Activated CD8-positive, alpha-beta T cell treated with anti-CD3 and anti-CD28 coated beads, Interleukin-2, amount 10 ng/mL, durations not matched to agents 7 days and 5 days (primary cell): ENCODE measurements at places on chromosomes 13 and 19.

DNA sequence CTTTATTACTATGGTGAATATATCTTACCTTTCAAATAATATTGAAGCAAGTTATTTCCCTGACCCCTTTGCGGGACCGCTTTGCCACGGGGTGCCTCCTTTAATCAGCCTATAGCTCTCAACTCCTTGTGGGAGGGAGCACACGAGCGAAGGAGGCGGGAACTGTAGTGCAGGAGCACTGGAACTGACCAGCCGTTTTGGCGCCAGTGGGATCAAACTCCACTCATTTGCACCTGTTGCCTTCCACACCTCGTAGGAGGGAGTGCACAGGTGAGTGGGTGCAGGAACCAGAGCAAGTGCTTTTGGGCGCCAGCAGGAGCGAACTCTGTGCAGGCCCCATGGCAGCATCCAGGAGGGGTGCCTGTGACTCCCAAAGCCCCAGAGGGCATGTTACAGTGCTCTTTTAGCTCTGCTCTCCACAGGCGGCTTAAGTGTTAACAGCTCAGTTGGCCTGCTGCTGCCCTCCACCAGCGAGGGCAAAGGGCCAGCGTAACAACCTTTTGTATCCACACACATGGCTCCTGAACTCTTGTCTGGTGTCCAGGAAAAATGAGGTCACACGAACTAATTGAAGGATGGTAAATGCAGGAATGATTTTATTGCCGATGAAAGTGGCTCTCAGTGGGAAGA lies 206.9 kb downstream of the GGACT start:
- DNase-seq = no peak

DNA sequence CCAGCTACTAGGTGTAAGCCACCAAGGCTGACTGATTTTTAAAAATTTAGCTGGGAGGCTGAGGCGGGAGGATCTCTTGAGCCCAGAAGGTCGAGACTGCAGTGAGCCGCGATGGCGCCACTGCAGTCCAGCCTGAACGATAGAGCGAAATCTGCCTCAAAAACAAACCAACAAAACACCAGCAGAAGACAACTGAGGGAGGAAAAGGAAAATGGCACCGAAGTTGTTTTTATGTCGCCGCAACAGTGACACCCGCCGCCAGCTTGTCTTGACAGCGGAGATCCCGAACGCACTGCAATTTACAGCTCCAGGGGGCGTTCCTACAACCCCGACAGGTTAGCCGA lies 298 bp upstream of the FAM98C start:
- DNase-seq = no peak

GRCh38 chr13:102097708-102098107 lies 304.1 kb downstream of the FGF14 start:
- DNase-seq = no peak

- DNase-seq = no peak
Measured at GRCh38 chr13:47457626-47458025, 543.4 kb downstream of the SUCLA2 start.

DNA sequence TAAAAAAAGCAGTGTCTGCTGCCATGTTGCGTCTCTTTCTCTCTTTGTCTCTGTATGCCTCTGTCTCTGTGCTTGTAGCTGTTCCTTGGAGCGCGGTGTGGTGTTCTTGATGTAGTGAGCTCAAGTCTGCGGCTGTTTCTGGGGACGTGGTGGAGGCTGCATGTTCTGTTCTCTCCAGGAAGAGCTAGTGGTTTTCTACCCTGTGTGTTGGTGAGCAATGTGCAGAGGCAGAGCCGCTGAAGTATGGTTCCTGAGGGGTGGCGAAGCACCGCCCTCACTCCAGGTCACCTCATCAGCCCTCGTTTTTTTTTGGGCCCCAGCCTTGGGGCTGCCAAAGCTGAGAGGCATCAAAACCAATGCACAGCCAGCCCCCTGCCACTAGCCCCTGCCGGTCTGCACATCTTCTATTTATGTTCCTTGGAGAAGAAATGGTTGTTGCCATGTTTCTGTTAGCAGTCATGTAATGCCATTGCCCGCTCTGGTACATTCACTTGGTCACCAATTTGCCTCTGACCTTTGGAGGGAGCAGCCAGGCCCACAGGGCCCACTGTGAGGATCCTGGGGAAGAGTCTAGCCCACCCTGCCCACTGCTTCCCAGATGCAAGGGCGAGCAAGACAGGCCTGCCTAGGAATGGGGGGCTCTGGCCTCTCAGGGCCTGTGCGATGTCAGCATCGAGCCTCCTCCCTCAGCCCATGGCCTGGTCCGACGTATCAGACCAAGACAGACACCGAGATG lies 7.2 kb downstream of the HNRNPL start:
- peak; percentile 89 for DNase-seq

DNA sequence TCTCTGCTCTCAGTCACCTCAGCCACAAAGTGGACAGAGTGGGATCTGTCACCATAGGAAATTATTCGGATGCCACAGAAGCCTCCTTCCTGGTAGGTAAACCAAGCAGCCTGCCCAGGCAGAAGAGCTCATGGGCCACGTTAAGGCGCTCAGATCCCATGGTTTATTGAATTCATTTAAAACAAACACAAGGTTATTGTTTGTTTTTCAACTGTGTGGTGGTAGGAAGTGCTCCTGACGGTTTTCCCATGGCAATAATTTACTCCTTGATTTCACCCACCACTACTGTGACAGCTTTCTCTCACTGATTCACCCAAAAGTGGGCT lies 14.4 kb downstream of the BCAM start:
- DNase-seq = no peak

DNA sequence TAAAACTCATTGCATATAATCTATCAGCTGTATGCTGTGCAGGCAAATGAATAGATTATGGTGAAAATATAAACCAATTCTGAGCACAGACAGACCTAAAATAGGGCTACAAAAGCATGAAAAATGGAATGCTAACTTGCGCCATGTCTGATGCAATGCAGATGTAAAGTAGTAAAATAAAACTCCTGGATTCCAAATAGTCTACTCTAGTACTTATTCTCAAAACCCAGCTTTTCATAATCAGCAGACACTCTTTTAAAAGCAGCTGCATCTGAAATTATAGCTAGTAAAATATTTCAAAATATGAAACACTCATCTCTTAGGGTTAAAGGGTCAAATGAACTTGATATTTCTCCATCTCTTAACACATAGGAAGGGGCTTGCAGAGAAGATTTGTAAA lies 4.7 kb upstream of the POMP start:
- no peak for DNase-seq

- DNase-seq = peak; percentile 46
Measured at GRCh38 chr19:2060884-2061494, 9.9 kb upstream of the MKNK2 start.

DNA sequence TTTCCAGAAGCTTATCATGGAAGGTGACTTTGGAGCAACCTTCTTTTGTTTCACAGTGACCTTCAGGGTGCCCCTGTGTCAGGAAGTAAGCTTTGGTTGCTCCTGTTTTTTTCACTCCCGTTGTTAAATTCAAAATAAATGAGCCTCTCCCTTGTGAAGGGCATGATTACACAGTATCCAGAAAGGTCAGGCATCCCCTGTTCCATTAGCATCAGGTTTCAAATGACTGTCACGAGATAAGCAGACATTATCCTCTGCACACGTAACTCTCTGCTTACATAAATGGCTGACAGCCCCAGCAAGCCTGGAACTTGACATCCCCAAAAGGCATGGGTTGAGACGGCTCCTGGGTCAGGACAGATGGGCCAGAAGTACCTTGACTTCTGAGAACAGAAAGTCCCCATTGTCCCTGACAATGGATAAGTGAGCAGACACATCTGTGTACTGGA lies 52.0 kb downstream of the RAB20 start:
- no peak for DNase-seq

GRCh38 chr13:81388400-81388799 lies 1047.5 kb upstream of the SPRY2 start:
- no peak for DNase-seq

GRCh38 chr13:73945382-73945781 lies 188.8 kb downstream of the KLF12 start:
- DNase-seq = no peak

- no peak for DNase-seq
Measured at GRCh38 chr13:75194717-75195462, 287.1 kb downstream of the TBC1D4 start.

GRCh38 chr19:46463516-46463915 lies 7.8 kb downstream of the PNMA8A start:
- no peak for DNase-seq

DNA sequence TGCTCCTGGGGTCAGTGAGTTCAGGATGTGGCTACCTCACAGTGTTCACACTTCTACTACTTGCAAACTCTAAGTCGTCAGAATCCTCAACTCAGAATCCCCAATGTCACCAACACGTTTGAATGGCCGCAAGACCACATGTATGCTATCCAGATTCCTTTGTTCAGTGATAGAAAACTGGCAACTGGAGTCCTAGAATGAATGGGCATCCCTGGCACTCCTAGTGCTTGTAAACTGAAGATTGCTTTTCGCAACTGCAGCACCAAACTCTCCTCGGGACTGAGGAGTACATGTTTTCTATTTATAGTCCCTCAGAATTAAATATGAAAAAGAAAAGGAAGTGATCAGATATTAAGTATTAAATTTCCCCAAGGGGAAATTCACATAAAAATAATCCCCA lies 4.9 kb downstream of the SMAD9 start:
- no peak for DNase-seq

GRCh38 chr19:35048911-35049411 lies 7.4 kb downstream of the HPN start:
- DNase-seq = no peak

DNA sequence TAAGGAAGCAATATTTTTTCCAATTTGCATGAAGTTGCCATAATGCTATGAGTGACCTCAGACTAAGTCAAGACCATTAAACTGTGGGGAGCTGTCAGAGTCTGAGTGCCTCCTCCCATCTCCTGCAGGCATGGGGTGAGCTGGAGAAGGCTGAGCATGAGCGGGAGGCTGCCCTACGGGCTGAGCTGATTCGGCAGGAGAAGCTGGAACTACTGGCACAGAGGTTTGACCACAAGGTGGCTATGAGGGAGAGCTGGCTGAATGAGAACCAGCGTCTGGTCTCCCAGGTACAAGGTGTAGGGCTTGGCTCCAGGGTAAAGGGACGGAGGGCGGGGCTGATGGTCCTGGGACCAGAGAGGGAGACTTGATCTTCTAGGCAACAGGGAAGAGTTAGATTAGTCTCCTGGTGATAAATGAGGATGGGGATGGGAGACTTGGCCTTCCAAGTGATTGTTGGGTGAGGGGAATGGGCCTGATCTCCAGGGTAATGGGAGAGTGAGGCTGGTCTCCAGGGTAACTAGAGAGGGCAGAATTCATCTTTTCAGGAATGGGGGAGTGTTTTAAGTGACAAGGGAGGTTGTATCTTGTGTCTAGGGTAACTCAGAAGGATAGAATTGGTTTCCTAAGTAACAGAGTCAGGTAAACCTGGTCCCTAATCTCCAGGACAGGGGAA lies 36.0 kb downstream of the SPTBN4 start:
- no peak for DNase-seq

GRCh38 chr13:48644141-48644540 lies 9.6 kb upstream of the CYSLTR2 start:
- no peak for DNase-seq

DNA sequence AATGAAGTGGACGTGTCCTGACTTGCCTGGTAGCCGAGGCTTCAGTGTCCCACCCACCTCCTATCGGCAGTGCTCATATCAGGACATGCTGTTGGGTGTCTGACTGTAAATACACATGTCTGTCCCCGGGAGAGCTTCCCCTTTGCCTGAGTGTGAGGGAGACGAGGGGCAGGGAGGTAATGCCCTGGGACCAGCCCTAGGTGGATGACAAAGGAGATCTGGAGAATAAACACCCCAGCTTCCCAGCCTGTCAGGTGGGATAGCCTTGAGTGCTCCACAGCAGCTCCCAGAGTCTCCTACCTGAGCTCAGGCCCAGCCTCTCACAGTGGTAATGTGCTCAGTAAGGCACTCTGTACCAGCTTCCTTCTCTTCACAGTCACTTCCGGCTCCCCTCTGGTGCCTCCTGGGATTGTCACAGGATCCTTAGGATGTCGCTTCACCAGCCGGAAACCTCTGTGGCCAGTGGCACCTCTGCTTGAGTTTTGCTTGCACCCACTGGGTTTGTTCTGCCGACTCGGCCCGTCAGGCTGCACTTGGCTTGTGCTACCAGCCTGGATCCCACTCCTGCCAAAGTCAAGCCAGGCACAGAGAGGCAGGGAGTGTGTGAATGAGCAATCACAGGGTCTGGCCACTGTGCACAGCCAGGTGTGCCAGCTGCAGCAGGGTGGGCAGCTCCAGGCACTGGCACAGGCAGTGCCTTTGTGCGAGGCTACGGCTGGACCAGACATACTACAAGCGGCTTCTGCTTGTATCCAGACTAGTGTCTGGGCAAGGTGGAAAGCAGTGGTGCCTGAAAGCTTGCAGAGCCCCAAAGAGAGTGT lies 54.4 kb upstream of the RGCC start:
- peak; percentile 27 for DNase-seq

- DNase-seq = no peak
Measured at GRCh38 chr13:106528718-106529414, 6.6 kb downstream of the EFNB2 start.

- DNase-seq = no peak
Measured at GRCh38 chr19:29309637-29310036, 96.7 kb upstream of the UQCRFS1 start.

- no peak for DNase-seq
Measured at GRCh38 chr19:44588771-44589112, 24.6 kb upstream of the IGSF23 start.

GRCh38 chr13:21812192-21812626 lies 141.3 kb downstream of the FGF9 start:
- DNase-seq = no peak

- no peak for DNase-seq
Measured at GRCh38 chr19:50975766-50976165, 6.4 kb upstream of the KLK6 start.

- DNase-seq = no peak
Measured at GRCh38 chr19:17025991-17026658, 485 bp downstream of the CPAMD8 start.

- no peak for DNase-seq
Measured at GRCh38 chr13:101301053-101301452, 115.3 kb downstream of the NALCN start.

- DNase-seq = no peak
Measured at GRCh38 chr13:51825681-51826254, 19.2 kb downstream of the TMEM272 start.

DNA sequence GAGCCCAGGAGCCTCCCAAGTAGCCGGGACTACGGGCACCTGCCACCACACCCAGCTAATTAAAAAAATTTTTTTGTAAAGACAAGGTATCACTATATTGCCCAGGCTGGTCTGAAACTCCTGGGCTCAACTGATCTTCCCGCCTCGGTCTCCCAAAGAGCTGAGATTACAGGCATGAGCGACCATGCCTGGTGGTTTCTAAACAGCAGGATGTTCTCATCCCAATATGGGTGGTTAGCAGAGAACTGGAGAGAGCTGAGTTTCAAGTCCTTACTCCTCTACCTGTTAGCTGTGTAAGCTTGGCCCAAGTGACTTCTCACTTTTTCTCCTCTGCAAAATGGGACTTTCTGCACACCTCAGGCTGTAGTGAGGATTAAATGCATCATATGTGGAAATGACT lies 8.0 kb downstream of the TMEM91 start:
- DNase-seq = no peak

DNA sequence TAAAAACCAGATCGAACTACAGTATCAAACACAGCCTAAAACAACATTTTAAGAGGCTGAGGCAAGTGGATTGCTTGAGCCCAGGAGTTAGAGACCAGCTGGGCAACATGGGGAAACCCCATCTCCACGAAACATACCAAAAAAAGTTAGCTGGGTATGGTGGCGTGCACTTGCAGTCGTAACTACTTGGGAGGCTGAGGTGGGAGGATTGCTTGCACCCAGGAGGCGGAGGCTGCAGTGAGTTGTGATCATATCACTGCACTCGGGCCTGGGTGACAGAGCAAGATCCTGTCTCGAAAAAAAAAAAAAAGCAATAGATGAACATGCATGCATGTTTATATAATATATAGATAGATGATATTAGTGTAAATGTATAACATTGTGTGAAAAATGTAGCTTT lies 5.2 kb upstream of the MRPS31 start:
- DNase-seq = peak; percentile 50
